ENCODE measurements at places on chromosomes 6 and 20.

- no peak for DNase-seq
Observed at GRCh38 chr6:35302604-35303241, 5.1 kb downstream of the DEF6 start.

DNA sequence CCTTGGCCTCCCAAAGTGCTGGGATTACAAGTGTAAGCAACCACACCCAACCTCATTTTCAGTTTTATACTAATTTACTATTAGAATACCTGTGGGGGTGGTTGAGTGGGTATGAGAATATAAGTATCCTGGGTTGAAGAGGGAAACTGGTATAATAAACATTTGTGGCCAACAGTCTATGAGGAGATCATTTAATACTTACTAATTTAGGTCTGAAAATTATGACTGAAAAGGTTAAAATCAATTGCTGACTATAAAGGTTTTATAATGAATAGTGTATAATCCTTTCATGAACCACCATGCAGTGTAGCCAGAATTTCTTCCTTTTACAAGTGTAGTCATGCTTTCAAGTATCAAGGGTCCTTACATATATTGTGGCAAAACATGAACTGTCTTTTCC is 11.1 kb downstream of the ASF1A start:
- no peak for DNase-seq

- no peak for DNase-seq
Observed at GRCh38 chr6:134035823-134036296, 16.6 kb downstream of the SLC2A12 start.

DNA sequence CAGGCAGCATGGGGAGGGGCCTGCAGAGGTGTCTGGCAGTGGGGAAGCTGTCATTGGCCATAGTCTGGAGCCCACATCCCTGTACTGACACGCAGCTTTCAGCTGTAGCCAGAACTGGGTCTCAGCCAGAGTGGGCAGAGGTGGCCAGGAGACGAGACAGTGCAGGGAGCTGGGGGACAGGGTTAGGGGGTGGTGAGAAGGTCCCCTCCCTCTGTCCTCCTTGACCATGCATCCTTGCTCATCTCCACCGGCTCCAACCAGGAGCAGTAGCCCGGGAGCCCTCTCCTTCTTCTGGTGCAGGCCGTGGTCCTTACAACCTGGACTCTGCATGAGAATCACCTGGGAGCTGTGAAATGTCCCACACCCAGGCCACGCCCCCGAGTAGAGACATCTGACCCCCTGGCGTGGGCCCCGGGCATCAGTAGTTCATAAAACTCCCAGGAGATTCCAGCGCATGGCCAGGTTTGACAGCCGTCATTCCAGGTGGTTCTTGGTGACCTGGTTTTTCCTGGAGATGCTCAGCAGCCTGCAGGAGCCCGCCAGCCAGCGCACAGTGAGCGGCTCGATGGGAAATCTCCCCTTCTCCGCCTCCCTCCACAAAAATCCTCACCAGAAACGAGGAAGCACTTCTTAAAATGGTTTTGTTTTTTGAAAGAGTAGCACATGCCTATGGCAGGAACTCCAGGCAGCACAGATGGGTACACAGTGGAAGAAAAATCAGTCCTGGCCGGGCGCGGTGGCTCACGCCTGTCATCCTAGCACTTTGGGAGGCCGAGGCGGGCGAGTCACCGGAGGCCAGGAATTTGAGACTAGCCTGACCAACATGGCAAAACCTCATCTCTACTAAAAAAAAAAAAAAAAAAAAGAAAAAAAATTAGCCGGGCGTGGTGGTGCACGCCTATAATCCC is 56.2 kb downstream of the ADNP start:
- no peak for DNase-seq

- no peak for DNase-seq
Observed at GRCh38 chr6:46452312-46452917, 38.8 kb downstream of the RCAN2 start.

DNA sequence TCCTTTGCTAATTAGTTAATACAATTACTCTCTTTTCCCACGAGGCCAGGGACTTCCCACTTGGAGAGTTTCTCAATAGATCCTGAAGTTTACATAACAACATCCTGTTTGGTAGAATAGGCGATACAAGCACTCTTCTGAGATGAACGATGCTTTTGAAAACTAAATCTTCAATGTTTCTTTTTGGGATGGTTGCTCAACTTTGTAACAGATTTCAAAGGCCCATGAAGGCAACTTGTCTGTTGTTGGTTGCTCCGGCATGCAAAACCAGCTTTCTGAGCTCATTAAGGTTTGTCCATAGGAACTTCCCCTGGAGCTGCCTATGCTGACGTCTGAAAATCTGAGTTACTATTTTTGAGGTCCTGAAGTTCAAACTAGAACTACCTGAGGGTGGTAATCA is 25.9 kb upstream of the ROS1 start:
- no peak for DNase-seq

- DNase-seq, result no peak
Observed at GRCh38 chr20:49712996-49713752, 504 bp downstream of the B4GALT5 start.

DNA sequence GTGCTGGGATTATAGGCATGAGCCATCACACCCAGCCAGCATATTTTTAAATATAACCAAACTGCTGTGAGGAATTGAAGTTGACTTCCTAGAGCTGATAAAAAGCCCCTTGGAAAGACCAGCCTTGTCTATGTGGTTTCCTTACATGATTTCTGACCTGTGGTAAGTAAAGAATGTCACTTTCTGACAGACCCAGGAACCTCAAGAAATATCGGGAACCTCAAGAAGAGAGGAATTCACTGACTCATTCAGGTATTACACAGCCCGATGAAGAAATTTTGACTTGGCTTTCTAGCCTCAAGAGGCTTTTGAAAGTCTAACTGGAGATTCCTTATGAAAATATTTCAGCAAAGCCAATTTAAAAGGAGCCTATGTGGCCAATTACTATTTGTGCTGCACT is 71.8 kb downstream of the FOXF2 start:
- DNase-seq, result peak; percentile 57

- no peak for DNase-seq
Observed at GRCh38 chr6:68059261-68059660, 575.8 kb upstream of the ADGRB3 start.

DNA sequence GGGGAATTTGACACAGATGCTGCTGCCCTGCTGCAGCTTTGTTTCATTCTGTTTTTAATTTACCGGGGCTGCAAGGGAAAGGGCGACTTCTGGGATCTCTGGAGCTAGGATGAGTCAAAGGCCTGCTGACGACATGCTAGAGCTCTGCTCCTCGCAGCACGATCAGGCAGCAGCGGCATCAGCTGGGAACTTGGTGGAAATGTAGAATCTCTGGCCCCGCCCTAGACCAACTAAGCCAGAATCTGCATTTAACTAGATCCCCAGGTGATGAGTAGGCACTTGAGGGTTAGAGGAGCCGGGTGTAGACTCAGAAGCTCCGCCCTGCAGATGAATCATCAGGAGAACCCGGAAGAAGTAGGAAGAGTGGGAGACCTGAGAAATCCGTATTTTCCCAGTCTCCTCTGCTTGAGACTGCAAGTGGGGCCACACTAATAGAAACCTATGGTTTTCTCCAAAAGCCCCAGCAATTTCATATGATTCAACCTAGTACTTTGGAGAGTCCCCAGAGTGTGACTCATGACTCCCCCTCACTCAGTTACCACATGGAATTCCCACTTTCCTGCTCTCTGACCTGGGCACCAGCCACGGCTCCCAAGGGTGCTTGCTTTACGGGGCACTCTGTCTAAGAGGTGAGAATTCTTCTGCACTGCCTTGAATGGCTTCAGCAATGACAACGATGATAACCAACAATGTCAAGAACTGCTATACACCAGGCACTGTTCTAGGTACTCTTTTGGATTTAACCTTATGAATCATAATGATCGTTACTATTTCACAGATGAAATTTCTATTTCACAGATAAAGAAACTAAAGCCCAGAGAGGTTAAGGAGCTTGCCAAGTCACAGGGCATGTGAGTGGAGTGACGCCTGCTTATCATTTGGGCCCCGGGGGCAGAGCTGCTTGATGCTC is 18.1 kb downstream of the TUBB2B start:
- DNase-seq, result peak; percentile 95

DNA sequence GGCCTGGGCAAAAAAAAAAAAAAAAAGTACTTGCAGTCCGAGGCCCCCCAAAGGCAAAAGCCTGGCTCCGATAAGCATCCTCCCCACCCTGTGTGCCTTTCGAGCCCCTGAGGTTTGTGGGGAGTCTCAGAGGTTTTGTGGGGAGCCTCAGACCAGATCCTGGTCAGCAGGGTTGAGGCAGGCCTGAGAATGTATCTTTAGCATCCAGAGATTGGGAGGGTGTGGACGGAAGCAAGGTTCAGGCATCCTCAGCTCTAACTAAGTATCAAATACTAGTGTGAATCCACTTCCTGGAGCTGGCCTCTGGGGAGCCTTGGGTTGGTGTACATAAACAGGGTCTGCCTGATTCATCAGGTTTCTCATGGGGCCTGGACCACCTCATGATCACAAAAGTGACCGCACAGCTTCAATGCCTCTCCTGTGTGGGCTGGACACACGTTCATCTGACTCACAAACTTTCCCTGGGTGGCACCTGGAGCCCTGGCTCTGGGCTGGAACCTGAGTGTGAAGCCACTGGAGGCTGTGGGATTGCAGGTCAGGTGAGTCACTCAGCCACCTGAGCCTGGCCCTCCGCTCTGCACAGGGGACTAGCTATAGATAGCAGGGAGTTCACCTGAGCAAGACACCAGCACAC is 24.4 kb downstream of the PCMTD2 start:
- DNase-seq, result no peak

All from non-pigmented ciliary epithelial cell (primary cell).